ENCODE measurements at places on chromosomes 5 and 9.

- peaks cover 46% of the 10 kb centered on the region for H3K27me3 ChIP-seq
- H3K27ac ChIP-seq = peak overlapping the region; percentile 76
- DNase-seq = peak; percentile 65
- H3K4me3 ChIP-seq = no peak overlapping the region
- no peaks in the 10 kb centered on the region for H3K36me3 ChIP-seq
These were observed 5.1 kb upstream of the PCDH1 start for GRCh38 chr5:141883184-141883891.

DNA sequence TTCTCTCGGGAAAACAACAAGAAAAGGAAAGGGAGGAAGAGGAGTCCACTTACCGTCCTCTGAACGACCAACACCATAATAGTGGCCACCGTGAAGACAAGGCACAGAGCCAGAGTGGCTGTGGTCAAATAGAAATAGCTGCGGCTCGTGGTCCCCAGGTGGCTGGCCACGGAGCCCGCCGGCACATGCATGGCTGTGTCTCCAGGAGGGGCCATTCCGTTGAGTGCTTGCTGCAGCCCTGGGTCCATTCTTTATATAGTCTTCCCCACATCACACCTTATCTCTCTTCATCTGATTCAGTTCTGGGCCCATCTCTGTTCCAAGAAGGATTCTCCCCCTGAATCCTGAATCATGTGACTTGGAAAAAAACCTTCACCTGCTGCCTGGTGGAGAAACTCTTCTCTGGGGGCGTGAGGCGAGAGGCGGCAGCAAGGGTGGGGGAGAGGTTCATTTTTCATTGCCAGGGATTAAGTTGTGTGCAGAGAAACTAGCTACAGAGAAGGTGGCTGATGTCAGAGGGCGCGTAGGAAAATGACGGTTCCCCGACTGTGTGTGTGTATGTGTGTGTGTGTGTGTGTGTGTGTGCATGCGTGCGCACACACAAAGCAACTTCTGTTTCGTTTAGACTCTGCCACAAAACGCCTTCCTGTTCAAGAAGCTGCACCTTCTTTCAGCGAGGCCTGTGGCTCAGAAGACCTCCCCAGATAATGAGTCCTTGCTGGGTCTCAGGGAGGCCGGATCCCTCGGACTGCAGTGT is at the start of gene TNFSF8:
TSS of gene TNFSF8 (minus strand) at position 536 of the 757 bp plus-strand sequence. CDS start at position 248, 288 bp downstream.
- no peaks in the 10 kb centered on the region for H3K36me3 ChIP-seq
- no peak within 1 kb of the TSS for H3K27ac ChIP-seq
- no peaks in the 10 kb centered on the region for H3K4me1 ChIP-seq
- peaks cover 51% of the 10 kb centered on the region for H3K27me3 ChIP-seq
- H3K4me3 ChIP-seq = no peak within 1 kb of the TSS

DNA sequence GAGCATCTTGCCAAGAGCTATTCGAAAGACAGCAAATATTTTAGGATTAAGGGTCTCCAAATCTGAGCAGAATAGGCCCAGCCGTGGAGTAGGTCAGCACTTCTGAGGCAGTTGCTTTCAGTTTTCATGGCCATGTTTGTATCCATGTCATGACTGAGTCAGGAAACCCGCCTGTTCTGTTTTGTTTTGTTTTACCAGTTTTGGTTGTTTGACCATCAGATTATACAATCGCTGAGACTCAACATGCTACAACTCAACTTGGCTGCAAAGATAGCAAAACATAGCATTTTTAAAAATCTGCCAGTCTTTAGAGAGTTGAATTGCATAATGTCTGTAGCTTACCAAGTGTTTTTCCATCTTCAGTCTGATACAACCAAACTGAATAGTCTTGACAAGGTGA is 185.1 kb upstream of the ZNF462 start:
- H3K36me3 ChIP-seq = no peaks in the 10 kb centered on the region
- no peaks in the 10 kb centered on the region for H3K4me1 ChIP-seq
- no peak overlapping the region for H3K27ac ChIP-seq
- H3K27me3 ChIP-seq = no peaks in the 10 kb centered on the region
- no peak overlapping the region for H3K4me3 ChIP-seq

GRCh38 chr5:158287643-158288271 is 428.8 kb upstream of the CLINT1 start:
- H3K4me1 ChIP-seq = no peaks in the 10 kb centered on the region
- no peak for DNase-seq
- no peaks in the 10 kb centered on the region for H3K36me3 ChIP-seq
- H3K27me3 ChIP-seq = no peaks in the 10 kb centered on the region
- H3K27ac ChIP-seq = no peak overlapping the region
- no peak overlapping the region for H3K4me3 ChIP-seq

GRCh38 chr9:1454211-1454610 is 404.1 kb downstream of the DMRT2 start:
- H3K4me3 ChIP-seq = no peak overlapping the region
- H3K4me1 ChIP-seq = no peaks in the 10 kb centered on the region
- DNase-seq = no peak
- no peak overlapping the region for H3K27ac ChIP-seq
- H3K36me3 ChIP-seq = no peaks in the 10 kb centered on the region

DNA sequence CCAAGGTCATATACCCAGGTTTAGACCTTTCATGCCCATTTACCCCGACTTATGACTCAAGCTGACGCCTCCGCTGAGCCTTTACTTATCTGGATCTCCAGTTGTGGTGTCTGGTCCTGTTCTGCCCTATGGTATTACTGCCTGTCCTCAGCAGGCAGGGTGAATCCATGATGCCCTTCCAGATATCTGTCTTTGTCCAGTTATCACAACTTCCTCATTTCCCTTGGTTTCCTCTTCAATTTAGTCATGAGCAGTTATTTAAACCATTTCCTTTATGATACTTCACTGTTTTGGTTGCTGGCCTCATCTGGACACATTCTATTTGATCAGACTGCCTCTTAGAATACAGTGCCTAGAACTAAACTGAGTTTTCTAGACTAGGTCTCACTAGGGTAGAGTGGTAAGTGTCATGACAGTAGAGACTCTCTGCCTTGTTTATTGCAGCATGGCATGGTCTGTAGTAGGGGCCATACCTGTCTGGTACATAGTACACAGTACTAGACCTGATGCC is 93.3 kb downstream of the MELK start:
- H3K27me3 ChIP-seq = no peaks in the 10 kb centered on the region
- peak overlapping the region; percentile 47 for H3K27ac ChIP-seq
- no peaks in the 10 kb centered on the region for H3K4me1 ChIP-seq
- H3K4me3 ChIP-seq = no peak overlapping the region

- no peaks in the 10 kb centered on the region for H3K36me3 ChIP-seq
- H3K4me1 ChIP-seq = peaks cover 11% of the 10 kb centered on the region
- no peak for DNase-seq
- no peak overlapping the region for H3K4me3 ChIP-seq
These were observed 240.9 kb downstream of the SYK start for GRCh38 chr9:91042541-91042940.

- H3K4me3 ChIP-seq = no peak overlapping the region
- no peak for DNase-seq
- H3K27me3 ChIP-seq = peaks cover 6% of the 10 kb centered on the region
- H3K4me1 ChIP-seq = peaks cover 9% of the 10 kb centered on the region
These were observed 161.3 kb upstream of the DAPK1 start for GRCh38 chr9:87336407-87336806.

DNA sequence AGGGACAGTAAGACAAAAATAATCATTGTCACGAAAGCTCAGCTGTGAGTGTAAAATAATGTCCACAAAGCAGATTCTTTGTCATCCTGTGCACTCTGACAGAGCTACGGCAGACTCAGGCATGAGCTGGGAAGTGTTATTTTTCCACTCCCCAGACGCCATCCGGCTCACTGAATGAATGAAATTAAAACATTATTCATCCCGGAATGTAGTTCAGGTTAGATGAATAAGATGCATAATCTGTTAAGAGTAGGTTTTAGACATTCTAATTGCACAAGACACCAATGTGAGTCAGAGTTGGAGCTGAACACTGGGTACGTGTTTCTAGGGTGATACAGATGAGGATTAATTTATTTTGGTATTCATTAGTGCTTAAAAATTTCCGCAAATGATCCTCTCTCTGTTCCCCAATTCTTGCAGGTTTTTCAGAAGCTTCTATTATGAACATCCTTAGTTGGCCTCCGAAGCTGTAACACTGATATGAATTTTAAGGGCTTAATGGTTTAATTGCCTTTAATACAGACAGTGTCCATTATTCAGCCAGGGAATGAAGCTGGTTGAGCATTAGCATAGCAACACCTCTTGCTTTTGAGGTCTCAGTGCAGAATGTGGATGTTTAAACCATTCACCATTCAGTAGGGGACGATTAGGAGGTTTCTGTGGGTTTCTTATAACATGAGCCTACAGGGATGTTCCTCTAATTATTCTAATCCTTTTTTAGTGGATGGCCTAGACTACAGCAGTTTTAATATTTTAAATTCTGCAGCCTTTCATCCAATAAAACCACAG is 65.6 kb upstream of the FRRS1L start:
- no peak for DNase-seq
- no peak overlapping the region for H3K27ac ChIP-seq
- H3K4me3 ChIP-seq = no peak overlapping the region

DNA sequence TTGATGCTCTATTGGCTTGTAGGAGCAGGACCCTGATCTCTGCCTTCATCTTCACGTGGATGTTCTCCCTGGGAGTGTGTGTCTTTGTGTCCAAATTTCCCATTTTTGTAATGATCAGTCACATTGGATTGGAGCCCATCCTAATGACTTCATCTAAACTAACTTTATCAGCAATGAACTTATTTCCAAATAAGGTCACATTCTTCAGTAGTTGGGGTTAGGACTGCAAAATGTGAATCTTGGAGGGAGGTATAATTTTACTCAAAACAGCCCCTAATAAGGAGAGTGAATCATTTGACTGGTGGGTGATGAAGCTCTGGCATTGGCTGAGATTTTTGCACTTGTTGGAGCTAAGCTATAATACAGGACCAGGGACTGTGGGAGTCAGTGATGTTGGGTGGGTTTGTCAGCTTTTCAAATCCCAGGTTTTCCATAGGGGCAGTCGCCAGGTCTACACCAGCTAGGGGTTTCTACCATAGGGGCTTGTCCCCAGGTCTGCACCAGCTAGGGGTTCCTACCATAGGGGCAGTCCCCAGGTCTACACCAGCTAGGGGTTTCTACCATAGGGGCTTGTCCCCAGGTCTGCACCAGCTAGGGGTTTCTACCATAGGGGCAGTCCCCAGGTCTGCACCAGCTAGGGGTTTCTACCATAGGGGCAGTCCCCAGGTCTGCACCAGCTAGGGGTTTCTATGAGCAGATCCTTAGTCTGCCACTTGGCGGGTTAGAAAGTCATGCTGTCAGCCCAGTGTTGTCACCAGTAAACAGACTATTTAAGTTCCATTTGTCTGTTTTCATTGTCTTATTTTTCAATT is 382.6 kb upstream of the DAP start:
- H3K4me3 ChIP-seq = no peak overlapping the region
- no peak for DNase-seq
- no peaks in the 10 kb centered on the region for H3K27me3 ChIP-seq
- no peaks in the 10 kb centered on the region for H3K4me1 ChIP-seq
- H3K27ac ChIP-seq = no peak overlapping the region
- H3K36me3 ChIP-seq = no peaks in the 10 kb centered on the region

DNA sequence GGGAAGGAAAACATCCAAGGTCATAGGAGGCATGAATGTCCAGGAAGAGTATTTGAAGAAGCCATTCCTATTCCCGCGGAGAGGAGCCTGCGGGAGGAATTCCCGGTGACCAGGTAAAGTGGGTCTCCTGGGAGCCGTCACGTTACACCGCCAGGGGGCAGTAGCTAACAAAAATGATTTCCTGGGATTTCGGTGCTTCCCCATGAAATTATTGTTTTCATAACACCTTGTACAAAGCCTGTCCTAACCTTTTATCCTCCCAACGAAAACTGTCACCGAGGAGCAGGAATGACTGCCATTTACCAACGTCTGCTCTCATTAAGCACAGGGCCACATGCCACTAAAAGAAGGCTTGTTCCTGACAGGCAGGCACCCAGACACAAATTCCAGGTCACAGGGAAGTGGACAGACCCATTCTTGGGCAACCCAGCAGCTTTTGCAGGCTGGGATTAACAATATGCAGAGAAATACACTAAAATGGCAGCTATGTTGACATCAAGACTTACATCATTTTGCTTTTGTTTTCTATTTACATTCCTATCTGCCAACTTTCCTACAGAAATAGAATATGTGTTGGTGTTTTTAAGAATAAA is 41.2 kb upstream of the CTSL start:
- H3K4me1 ChIP-seq = no peaks in the 10 kb centered on the region
- H3K27ac ChIP-seq = no peak overlapping the region
- DNase-seq = peak; percentile 77
- H3K27me3 ChIP-seq = no peaks in the 10 kb centered on the region
- H3K36me3 ChIP-seq = no peaks in the 10 kb centered on the region

DNA sequence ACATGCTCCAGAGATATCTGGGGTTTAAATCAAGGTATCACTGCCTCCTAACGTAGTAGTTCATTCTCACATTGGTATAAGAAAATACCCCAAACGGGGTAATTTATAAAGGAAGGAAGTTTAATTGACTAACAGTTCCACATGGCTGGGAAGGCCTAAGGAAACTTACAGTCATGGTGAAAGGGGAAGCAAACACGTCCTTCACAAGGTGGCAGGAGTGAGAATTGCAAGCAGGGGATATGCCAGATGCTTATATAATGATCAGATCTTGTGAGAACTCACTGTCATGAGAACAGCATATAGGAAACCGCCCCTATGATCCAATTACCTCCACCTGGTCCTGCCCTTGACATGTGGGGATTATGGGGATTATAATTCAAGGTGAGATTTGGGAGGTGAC is 1280.2 kb upstream of the C9orf72 start:
- no peak overlapping the region for H3K4me3 ChIP-seq
- H3K27me3 ChIP-seq = no peaks in the 10 kb centered on the region
- no peak overlapping the region for H3K27ac ChIP-seq
- H3K4me1 ChIP-seq = no peaks in the 10 kb centered on the region
- no peaks in the 10 kb centered on the region for H3K36me3 ChIP-seq

DNA sequence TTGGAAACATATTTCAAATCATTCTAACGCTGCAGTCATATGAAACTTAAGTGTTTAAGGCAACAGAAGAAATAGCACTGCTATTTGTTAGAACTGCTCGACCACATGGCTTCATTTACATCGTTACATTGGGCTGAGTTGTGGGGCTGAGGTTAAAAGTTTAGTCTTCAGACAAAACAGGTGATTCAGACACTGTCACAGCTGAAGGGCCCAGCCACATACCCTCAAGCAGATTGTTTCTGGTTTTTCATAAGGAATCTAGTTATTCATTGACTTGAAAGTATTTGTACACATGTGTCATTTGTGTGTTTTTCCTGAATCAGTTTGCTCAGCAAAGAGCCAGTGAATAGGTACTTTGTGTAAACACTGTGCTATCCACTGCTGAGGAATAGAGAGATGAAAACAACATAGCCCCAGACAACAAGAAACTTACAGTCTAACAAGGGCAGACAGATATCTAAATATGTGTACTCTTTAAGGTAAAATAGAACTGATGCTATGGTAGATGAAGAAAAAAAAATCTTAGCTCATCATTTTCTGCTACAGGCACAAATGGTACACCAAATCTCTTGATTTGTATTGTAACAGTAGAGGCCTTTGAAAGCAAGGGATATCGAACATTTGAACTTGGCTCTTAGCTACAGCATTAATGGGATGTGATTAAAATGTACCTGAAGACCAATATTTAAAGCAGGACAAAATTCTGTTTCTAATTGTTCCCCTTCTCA is 357.6 kb upstream of the RPS23 start:
- no peak for DNase-seq
- H3K27ac ChIP-seq = peak overlapping the region; percentile 67
- H3K36me3 ChIP-seq = no peaks in the 10 kb centered on the region
- no peak overlapping the region for H3K4me3 ChIP-seq
